ENCODE measurements at places on chromosomes 7 and 10.
A peak's percentile ranks its signal among the peaks of the same experiment; 100 is the strongest.

GRCh38 chr10:104483582-104483981, 129.9 kb downstream of the CFAP58 start:
- DNase-seq: no peak

GRCh38 chr10:33878238-33878786, 543.8 kb upstream of the NRP1 start:
- DNase-seq: no peak

- no peak for DNase-seq
Measured at GRCh38 chr7:2999078-2999500, 44.6 kb downstream of the CARD11 start.

- DNase-seq: no peak
Measured at GRCh38 chr7:125641884-125642283, 712.3 kb upstream of the POT1 start.

- DNase-seq: no peak
Measured at GRCh38 chr10:47308775-47309174, 8.8 kb downstream of the GDF10 start.

DNA sequence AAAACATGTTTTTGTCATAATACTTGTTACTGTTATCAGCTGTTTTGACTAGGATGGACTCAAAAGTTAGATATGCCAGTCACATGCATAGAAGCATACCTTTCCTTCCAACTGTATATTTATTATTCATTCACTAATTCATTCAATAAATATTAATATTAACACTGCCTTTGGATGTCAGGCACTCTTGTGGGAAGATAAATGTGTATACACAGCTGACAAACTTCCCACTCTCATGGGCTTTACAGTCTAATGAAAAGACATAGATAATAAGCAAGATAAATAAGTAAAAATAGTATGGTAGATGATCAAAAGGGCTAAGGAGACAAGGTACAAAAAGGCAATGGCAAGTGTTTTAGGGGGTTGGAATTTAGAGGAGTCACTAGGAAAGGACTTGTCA, 180.1 kb upstream of the SMIM30 start:
- DNase-seq: no peak

DNA sequence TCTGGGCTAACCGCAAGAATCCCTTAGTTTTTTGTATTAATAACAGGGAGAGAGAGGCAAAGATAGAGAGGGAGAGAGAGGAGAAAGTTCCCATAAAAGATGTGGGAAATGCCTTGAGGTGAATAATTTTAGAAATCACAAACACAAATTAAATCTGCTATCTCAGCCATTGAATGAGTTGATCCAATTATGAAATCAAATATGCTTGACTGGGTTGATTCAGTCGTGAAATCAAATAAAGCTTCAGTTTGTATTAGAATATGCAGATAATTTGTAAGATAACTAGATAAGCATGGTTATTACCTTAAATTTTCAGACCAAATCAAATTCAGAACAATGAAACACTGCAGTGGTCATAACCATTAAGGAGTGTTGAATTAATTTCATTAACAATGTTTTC, 68.9 kb downstream of the SEMA3A start:
- DNase-seq: no peak

DNA sequence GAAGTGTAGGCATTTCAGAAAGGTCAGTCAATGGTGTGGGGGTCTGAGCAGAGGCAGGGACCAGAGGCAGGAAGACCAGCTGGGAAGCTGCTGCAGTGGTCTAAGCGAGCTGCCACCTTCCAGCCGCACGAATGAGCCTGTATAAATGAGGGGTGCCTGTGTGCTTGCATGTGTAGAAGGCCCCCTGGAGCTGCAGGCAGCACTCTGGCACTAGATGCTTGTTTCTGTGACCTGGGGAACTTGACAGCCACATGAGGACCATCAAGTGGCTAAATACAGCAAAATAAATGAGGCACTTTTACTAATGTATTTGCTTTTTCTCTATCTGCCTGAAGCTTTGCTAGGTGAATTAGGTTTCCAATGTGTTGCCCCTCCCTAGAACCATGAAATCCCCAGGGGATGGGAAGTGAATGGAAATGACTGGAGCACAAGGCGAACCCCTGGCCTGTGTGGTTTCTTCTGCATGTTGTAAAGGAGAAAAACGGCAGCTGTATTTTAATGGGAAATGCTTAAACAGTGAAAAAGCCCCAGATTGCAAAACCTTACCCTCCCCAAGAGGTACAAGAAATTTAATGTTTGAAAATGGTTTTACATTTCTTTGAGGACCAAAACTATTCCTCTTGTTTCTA, 57.7 kb downstream of the PYROXD2 start:
- peak; percentile 25 for DNase-seq

- DNase-seq: no peak
Measured at GRCh38 chr10:13885238-13885990, 298.6 kb downstream of the PRPF18 start.

GRCh38 chr7:123125231-123125630, 74.5 kb downstream of the SLC13A1 start:
- no peak for DNase-seq

GRCh38 chr7:51292596-51292995, 24.0 kb downstream of the COBL start:
- no peak for DNase-seq

GRCh38 chr10:65570143-65571010, 1355.5 kb upstream of the LRRTM3 start:
- DNase-seq: peak; percentile 28

DNA sequence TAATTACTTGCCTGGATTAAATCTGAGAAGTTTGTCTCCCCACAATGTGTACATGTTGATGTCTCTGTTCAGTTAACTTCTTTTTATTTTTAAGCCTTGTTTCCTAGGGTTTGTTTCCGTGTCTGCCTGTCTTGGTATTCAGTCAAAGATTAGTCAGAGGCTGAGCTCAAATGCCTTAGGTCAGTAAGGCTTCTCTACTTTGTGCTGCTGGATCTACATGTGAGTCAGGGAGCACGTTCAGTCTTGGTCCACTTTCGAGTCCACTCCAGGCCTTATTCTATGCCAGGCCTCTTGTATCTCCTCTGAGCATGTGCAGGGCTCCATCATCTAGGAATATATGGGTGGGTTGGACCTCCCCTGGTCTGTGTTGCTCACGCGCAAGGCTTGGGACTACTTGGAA, 93.3 kb upstream of the FZD8 start:
- DNase-seq: peak; percentile 91

GRCh38 chr7:99944497-99945070, 15.2 kb upstream of the GJC3 start:
- DNase-seq: no peak

DNA sequence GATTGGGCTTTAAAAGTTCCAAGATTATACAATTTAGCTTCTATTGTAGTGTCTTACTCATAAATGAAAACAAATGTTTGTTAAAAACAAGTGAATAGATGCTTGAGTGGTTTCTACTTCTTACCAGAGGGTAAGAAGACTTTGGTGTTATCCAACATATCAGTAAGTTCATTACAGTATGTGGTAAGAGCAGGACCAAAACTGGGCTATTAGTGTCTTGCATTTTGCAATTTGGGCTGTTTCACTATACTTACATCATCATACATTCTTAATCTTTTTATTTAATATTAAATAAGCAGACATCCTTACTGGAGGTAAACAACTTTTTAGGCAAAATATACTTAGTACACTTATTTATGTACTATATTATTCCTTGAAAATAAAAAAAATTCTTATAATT, 248.4 kb upstream of the HGF start:
- no peak for DNase-seq

GRCh38 chr7:8284606-8285005, 22.6 kb upstream of the ICA1 start:
- DNase-seq: no peak

DNA sequence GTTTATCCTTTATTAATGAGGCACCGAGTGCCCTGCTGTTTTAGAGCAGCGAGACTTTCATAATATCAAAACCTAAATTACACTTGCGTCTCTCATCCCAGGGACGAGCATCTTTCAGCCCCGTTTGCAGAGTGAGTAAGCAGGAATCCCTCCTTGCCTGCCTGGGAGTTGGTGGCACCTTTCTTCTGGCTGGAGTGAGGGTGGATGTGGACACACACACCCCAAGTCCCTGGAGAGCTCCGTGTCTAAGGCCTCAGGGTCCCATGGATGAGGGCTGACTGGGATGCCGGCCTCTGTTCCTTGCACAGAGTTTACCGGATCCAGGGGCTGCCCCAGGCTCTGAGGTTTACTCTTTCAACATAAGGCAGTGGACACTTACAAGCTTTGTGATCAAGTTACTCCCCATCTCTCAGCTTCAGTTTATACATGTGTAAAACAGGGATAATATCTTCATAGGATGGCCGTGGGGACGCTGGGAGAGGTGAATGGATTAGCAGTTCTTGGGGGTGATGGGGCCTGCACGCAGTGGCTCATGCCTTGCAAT, 24.5 kb downstream of the POLL start:
- no peak for DNase-seq

DNA sequence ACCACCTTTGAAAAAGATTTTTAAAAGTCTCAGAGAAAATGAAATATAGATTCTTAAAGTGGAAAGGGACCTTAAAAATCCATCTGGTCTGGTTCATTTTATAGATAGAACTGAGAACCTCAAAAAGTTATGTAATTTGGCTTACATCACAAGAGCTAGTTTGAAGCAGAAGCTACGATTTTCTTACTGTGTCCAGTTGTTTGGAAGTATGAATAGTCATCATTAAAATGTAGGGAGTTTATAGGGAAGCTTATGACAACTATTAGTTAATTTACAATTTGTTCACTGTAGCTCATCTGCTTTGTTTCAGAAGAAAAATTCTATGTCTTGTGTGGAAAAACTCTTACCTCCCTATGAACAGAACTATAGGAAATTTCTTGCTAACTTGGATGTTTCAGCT, 26.9 kb downstream of the ZEB1 start:
- DNase-seq: no peak

GRCh38 chr7:103551016-103551415, 105.0 kb upstream of the SLC26A5 start:
- DNase-seq: no peak

DNA sequence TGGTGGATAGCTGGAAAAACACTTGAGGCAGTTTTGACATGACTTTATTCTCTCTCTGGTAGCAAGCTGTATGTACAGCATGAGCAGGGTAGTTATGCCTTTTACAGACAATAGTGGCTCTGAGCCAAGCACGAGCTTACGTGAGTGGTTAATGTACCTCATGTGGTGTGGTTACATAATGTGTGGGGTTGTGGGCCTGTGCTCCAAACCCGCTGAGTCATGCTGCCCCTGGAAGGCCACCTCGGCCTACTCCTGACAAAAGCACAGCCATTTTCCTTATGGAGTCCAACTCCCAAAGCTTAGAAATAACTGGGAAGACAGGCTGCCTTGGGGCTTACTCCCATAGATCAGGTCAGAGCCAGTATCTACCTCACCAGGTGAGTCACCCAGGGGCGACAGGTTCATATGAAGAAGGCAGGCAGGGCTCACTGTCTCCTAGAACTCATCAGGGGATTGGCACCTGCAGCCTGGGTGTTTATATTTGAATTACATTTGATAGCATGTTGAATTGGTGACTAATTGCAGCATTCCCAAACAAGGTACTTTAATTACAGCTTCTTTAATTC, 404.5 kb downstream of the ADRA2A start:
- DNase-seq: no peak

DNA sequence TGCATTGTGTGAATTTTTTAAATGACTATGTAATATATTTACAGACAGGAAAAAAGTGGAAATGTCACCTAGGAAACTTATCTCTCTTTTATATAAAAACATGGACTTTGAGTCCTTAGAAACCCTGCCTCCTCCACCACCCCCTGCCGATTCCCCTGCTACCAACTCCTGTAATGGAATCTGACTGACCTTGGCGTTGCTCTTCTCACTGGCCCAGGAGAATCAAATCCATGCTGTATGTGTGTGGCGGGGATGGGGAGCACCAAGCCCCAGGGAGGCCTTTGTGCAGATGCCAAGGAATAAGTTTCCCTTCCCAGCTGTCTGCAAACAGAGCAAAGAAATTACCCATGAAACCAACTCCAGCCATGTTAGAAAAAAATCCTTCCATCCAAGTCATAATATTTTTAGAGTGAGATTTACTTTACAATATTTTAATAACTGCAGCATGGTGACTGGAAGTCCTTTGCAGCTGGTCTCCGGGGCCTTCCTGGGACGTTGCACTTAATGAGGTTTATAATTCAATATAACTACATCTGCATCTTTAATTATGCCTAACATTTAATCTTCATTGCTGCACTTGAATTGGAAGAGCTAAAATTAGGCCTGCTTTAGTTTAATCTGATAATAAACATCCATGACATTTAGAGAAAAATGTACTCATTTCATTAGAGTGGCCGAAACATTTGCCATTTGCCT, 111.4 kb upstream of the CACUL1 start:
- DNase-seq: no peak

- DNase-seq: no peak
Measured at GRCh38 chr10:33355274-33355673, 20.8 kb upstream of the NRP1 start.

- DNase-seq: no peak
Measured at GRCh38 chr7:22894546-22894945, 71.9 kb upstream of the TOMM7 start.

DNA sequence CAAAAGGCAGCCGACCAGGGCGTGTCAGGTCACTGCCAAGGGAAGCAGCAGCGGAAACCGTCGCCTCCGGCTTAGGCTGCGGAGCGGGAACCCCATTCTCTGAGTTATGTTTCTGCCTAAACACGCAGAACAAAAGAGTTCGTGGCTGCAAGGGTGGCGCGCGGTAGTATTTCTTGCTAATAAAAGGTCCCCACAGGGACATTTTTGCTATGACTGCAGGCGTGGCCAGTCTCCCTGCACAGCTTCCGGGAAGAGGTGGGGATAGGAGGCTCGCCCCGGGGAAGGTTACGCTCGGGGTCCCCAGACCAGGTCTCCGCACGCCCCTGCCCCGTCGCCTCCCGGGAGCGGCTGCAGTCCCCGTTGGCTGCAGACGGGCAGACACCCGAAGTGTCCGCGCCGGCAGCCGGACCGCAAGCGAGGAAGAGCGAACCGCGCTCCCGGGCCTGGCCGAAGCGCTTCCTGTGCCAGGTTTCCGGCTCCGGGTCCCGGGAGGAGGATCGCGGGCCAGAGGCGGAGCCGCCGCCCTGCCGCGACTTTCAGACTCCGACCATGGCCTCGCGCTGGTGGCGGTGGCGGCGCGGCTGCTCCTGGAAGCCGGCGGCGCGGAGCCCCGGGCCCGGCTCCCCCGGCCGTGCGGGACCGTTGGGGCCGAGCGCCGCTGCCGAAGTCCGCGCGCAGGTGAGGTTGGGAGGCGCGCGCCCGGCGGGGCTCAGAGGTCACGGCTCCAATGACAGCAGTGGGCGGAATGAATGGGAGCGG, at the start of gene PDSS1:
Gene PDSS1 (plus strand): TSS at position 539 of the 759 bp plus-strand sequence. CDS start 11 bp downstream, at position 550.
- peak; percentile 66 for DNase-seq

DNA sequence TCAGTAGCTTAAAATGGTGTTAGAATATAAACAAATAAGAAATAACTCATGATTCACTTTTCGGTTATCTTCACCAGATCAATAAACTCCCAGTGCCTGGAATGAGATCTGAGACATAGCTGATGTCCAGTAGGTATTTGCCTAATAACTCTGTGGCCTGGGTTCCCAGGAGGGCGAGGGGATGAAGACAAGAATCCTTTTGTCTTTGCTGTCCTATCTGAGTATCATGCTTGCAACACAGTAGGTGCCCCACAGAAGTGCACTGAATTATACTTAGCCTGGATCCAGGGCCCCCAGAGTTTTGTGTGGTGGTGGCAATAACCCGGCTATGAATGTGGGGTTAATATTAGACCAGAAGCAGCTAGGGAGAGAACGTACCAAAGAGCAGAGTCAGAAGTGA, 350.1 kb upstream of the AOAH start:
- DNase-seq: no peak

GRCh38 chr7:150503581-150503980, 11.1 kb upstream of the GIMAP7 start:
- DNase-seq: no peak

- no peak for DNase-seq
Measured at GRCh38 chr7:116083796-116084195, 53.2 kb upstream of the TFEC start.

GRCh38 chr10:47287365-47287802, 12.6 kb upstream of the GDF10 start:
- DNase-seq: no peak

Data from iris pigment epithelial cell (primary cell).